ENCODE measurements at places on chromosomes 3 and 15.

GRCh38 chr15:79310985-79311900 is at the start of gene TMED3:
Gene TMED3 (plus strand): TSS chr15:79311112. CDS start chr15:79311250, 138 bp downstream.
- peak; percentile 92 for DNase-seq

DNA sequence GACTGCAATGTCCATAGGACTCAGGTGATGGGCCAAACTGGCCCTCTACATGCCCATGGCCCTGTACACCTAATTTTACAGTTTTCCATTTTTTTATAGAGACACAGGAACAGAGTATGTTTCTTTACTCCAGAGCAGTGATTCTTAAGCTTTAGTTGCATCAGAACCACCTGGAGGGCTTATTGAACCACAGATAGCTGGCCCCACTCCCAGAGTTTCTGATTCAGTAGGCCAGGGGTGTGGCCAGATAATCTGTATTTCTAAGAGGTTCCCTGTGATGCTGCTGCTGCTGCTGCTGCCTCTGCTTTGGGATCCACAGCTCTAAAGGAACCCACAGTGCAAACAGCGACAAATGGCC is 5.1 kb downstream of the RBP1 start:
- no peak for DNase-seq

DNA sequence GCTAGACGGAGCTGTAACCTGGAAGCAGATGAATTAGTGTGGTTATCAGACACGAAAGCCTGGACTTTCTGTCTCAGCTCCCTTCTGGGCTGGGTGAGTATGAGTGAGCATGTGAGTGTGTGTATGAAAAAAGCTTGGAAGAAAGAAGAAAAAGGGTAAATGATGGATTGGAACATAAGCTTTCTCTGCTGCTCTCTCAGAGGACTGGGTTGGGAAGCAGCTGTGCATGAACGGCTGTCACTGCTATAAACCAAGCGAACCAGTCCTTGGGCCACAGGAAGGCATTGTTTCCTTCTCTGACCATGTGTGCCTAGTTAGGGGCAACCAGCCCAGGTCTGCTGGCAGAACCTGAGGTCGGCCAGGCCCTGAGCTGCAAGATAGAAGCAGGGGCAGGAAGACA is 37.0 kb downstream of the UMPS start:
- DNase-seq, result no peak

DNA sequence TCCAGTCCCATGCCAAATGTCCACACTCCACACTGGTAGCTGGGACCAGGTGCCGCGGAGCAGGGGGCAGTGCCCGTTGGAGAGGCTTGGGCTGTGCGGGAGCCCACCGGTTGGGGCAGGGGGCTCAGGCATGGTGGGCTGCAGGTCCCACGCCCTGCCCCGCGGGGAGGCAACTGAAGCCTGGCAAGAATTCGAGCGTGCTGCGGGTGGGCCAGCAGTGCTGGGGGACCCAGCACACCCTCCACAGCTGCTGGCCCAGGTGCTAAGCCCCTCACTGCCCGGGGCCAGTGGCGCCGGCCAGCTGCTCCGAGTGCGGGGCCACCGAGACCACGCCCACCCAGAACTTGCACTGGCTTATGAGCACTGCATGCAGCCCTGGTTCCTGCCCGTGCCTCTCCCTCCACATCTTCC is 479.4 kb downstream of the ZNF385D start:
- DNase-seq, result no peak

DNA sequence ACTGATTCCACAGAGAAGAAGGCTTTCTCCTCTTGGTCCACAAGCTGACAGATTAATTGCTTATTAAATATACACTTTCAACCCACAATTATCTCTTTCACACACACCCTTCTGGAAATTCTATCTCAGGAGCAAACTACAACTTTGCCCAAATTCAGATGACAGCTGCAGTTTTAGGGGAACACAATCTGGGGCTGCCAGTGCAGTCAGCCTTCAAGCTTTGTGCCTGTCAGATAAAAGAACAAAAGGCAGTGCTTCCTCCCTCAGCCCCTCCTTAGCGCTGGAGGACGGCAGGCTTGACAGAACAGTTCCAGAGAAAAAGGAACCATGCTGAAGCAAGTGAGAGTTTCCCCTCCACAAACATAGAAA is 99.6 kb downstream of the TMCC1 start:
- DNase-seq, result peak; percentile 37

DNA sequence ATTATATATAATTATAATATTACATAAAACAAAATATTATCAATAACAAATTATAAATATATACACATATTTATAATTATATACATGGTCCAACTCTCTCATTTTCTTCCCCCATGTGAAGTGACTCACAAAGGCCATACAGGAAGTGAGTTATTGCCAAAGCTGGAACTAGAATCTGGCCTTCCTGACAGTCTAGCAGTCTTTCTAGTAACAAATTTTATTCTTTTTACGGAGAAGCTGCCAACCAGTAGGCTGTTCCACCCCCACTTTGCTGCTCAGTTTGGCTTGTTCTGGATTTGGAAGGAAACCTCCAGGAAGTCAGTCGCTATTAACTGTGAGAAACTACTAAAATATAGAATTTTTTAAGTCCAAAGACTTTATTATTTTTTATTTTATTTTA is 79.6 kb downstream of the DHX36 start:
- DNase-seq, result no peak

DNA sequence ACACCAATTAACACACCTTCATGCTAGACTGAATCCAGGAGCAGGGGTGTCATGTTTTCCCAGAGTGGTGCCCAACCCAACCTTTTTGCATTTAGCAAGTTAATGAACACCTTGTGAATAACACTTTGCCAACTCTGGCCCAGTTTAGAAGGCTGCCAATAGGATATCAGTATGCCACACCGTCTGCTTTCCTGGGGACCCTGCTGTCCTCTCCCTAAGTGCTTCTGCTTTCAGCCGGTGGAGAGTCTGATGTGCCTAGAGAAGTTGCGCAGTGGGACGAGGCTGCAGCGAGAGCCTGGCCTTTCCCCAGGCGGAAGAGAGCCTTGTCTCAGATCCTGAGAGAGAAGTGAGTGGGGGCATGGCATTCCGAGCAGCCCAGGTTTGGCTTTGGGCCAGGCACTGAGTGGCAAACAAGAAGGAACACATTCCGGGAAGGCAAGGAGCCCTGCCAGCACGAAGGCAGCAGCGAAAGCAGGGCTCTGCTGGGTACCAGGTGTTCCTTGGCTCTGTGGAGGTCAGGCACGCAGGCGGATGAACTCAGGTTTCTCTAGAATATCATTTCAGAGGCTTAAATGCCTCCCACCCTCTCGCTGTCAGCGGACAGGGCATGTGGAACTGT is 36.9 kb downstream of the SENP8 start:
- no peak for DNase-seq

DNA sequence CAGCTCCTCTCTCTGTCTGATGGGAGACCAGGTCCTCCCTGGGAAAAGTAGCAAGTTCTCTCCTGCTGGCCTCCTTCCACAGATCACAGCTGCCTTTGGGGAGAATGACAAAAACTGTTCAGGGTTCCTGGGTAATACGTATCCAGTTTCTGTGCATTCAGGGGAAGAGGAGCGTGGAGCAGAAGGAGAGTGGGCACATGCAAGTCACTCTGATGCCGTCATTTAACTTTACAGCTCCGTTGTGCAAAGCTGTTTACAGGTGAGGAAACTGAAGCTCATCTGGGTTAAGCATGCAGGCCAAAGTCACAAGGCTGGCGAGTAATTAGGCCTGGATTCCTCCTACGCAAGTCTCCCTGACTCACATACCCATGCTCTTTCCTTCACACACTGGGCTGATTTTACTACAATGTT is 7.5 kb upstream of the TM4SF1 start:
- no peak for DNase-seq

GRCh38 chr3:80366808-80367548 is 599.2 kb upstream of the ROBO1 start:
- no peak for DNase-seq

DNA sequence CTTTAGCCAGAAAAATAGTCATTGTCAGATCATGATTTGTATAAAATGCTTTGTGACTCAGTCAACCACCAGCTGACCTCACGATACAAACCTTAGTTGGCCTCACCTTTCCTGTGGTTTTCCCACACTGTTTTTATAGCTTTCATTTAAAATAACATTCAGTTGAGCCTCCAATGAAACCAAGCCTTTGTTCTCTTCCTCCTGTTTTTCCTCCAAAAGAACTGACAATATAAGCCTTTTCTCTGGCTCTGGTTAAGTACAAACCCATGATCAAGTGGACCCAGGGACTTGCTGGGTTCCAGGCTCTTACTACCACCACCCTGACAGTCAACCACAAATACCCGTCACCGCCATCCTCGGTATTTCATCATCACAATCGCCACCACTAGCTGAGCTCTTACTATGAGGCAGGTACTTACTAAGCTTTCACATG is 81.7 kb downstream of the TAMM41 start:
- DNase-seq, result no peak

GRCh38 chr15:75156326-75157215 is 45.1 kb upstream of the C15orf39 start:
- no peak for DNase-seq

DNA sequence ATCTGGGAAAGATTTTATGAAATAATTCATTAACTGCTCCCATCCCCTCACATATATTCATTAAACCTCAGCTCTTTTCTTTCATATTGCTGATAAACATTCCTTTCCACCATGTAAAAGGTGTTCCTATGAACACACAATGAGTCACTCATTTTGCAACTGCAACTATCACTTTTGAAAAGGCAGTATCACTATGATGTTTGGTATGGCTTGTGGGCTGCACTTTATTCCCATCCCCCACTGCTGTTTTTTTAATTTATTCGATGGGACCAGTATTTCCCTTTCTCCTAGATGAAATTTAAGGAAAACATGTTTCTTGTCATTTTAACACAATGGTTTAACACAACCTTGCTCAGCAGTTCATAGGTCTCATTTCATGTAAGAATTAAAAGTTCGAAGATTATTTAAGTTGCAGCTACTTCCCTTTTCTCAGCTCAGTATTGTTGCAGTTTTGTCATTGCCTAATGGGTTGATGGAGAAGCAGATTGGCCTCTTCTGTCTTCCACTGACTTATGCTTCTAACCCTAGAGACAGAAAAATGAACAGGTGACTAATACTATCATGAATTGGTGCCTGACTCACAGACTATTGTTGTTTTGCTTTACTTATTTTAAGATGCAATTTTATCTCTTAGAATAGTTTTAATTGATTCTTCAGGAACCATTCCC is 280.3 kb downstream of the ZPLD1 start:
- DNase-seq, result no peak

DNA sequence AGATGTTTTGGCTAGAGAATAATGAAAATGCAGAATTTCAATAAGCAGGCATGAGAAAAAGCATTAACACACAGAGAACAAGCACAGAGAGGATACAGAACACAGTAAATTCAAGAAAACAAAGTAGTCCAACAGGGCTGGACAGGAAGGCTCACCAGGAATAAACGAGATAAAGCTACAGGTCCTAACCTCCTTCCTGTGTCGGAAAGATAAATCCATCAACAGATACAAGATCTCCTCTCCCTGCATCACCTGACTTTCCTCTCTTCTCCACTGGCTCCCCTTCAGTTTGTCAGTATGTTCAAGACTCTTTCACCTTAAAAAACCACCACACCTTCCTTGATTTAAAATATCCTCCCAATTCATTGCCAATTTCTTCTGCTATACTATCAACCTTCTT is 11.4 kb downstream of the CPEB1 start:
- DNase-seq, result no peak

GRCh38 chr3:101828691-101829436 is 20.4 kb upstream of the NFKBIZ start:
- DNase-seq, result peak; percentile 46

DNA sequence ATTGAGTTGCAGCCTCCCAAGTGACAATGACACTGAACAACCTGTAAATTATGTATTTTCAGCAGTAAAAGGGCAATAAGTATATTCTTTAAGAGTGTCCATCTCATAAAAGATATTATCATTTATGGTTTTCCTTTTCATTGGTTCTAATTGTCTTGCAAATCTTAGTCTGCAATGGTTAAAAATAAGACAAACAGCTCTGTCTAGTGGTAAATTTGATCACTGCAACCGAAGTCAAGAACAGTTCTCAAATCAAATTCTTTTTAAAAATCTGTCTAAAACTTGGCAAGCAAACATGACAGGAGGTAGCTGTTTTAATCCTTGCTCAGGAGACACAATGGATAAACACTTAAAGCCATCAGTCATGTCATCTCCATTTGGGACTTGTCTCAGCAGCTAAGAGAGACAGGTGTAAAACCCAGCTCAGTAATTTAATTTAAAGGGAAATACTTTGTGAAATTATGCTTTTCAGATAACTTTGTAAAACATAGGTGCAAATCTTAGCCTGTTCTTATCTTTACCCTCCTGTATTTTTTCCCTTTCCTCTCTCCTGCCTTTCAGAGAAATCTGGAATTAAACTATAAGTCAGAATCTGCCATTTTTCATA is 150.3 kb upstream of the ARHGEF26 start:
- DNase-seq, result peak; percentile 4

- no peak for DNase-seq
These were observed 18.1 kb downstream of the ARL8B start for GRCh38 chr3:5140230-5140621.

GRCh38 chr3:125083776-125084175 is 28.0 kb upstream of the HEG1 start:
- DNase-seq, result no peak

GRCh38 chr15:38316311-38316710 is 63.7 kb downstream of the SPRED1 start:
- DNase-seq, result no peak

- peak; percentile 89 for DNase-seq
These were observed 1.2 kb upstream of the LCTL start for GRCh38 chr15:66566963-66567531.

GRCh38 chr3:146125951-146126350 is 35.0 kb downstream of the PLOD2 start:
- DNase-seq, result no peak

- no peak for DNase-seq
These were observed 27.6 kb downstream of the FOXL2 start for GRCh38 chr3:138919325-138919724.

DNA sequence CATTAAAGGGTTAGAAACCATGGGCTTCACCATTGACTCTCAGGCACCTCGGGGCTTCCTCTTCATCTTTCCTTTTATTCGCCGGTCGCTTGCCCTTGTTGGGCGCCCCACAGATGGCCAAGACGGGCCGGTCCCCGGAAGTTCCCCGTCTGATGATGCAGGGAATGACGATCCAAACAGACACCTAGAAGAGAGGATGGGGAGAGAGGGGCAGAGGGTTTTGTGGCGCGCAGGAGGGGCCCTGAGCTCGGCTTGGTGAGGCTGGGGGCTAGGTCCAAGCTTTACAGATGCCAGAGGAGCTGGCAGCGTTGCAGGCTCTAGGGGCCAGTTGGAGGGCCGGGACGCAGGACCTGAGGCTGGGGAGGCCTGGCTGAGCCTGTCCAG is 532 bp upstream of the ESYT3 start:
- no peak for DNase-seq

- no peak for DNase-seq
These were observed 114.3 kb downstream of the MFSD1 start for GRCh38 chr3:158916111-158916510.

DNA sequence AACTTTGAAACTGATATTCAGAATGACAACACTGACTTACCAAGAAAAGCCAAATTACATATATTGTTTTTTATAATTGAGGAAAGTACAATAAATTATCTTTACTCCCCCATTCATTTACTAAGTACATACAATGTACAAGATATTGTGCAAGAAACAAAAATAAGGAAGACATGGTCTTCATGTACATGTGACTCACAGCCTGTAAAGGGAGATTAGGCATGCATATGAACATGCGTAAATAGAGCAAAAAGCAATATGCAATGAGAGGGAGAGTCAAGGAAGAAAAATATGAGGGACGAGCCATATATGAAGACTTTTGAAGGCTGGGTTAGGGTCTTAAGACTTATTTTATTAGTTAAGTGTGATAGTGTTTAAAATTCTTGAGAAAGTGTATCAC is 258.4 kb downstream of the GBE1 start:
- DNase-seq, result no peak

- DNase-seq, result no peak
These were observed 256.8 kb upstream of the RARB start for GRCh38 chr3:25171118-25171807.
